Cardiac muscle cell (in vitro differentiated cells and primary cell): ENCODE measurements at places on chromosomes 2 and 18. TPM values are rescaled to one million over a fixed set of nuclear protein-coding genes. Genes with fewer than 3 reads are reported as not detected.

ARHGAP15 gene
- total RNA-seq, result not detected in 2 replicates

SOS1 gene
- 18.7 and 31.6 TPM in 2 replicates for total RNA-seq

TANC1 gene
- total RNA-seq, result 21.8 and 34.8 TPM in 2 replicates

FMNL2 gene
- 8.6 and 11.7 TPM in 2 replicates for total RNA-seq

TWIST2 gene
- not detected in 2 replicates for total RNA-seq

DNA sequence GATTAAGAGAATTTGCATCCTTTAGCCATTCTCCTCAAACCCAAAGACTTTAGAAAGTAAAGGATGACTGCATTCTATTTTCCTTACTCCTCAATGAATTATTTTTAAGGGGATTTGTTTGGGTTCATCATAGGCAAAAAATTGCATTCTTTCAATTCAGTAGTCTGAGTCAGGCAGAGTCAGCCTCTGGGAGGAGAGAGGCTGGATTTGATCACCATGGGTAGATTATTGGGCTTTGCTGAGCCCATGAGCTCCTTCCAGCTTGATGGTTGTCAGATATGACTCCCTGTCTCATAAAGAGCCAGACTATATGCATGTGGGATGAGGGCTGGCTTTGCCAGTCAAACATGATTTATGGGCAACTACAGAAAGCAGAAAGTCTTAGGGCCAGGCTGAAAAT, 101.2 kb downstream of the KCNS3 start:
- H3K27me3 ChIP-seq, result no peaks in the 10 kb centered on the region
- no peaks in the 10 kb centered on the region for H3K36me3 ChIP-seq
- DNase-seq, result no peak
- H3K4me1 ChIP-seq, result peaks cover 5% of the 10 kb centered on the region

GRCh38 chr2:69166812-69167468, 154.0 kb downstream of the ANTXR1 start:
- DNase-seq, result no peak
- H3K27me3 ChIP-seq, result no peaks in the 10 kb centered on the region
- H3K36me3 ChIP-seq, result no peaks in the 10 kb centered on the region

- no peaks in the 10 kb centered on the region for H3K4me1 ChIP-seq
- H3K27ac ChIP-seq, result no peak overlapping the region
Observed at GRCh38 chr2:24456599-24457556, 34.2 kb upstream of the NCOA1 start.

GRCh38 chr2:215529271-215529670, 93.4 kb upstream of the FN1 start:
- H3K4me3 ChIP-seq, result no peak overlapping the region
- H3K27ac ChIP-seq, result no peak overlapping the region
- no peaks in the 10 kb centered on the region for H3K27me3 ChIP-seq
- H3K36me3 ChIP-seq, result no peaks in the 10 kb centered on the region

DNA sequence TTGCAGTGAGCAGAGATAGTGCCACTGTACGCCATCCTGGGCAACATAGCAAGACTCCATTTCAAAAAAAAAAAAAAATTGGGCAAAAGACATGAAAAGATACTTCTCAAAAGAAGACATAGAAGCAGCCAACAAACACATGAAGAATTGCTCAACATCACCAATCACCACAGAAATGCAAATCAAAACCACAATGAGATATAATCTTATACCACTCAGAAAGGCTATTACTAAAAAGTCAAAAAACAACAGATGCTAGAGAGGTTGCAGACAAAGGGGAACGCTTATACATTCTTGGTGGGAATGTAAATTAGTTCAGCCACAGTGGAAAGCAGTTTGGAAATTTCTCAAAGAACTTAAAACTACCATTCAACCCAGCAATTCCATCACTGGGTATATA, 43.1 kb upstream of the CHAC2 start:
- no peaks in the 10 kb centered on the region for H3K4me1 ChIP-seq
- H3K36me3 ChIP-seq, result peaks cover 6% of the 10 kb centered on the region
- H3K27ac ChIP-seq, result no peak overlapping the region
- DNase-seq, result peak; percentile 81
- H3K4me3 ChIP-seq, result no peak overlapping the region

DNA sequence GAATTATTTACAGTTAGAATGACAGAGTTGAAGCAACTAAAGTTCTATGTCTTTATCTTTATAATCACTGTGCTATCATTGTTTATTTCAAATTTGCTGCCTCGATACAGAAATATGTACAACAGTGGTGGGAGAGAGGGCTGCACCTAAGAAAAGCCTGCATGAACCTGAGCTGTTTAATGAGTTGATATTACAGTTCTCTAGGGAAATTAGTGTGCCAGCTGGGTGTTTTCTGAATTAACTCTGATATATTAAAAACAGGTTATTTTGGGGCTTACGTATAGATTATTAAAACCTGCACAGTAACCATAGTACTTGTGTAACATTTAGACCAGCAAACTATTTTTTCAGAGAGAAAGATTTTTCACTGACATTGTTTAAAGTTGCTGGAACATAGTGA, 750.5 kb upstream of the DDX18 start:
- H3K36me3 ChIP-seq, result no peaks in the 10 kb centered on the region
- H3K27ac ChIP-seq, result no peak overlapping the region
- no peaks in the 10 kb centered on the region for H3K4me1 ChIP-seq
- H3K27me3 ChIP-seq, result no peaks in the 10 kb centered on the region
- DNase-seq, result no peak

- no peaks in the 10 kb centered on the region for H3K36me3 ChIP-seq
- H3K4me1 ChIP-seq, result no peaks in the 10 kb centered on the region
- H3K27me3 ChIP-seq, result no peaks in the 10 kb centered on the region
- no peak for DNase-seq
- H3K27ac ChIP-seq, result no peak overlapping the region
- no peak overlapping the region for H3K4me3 ChIP-seq
Observed at GRCh38 chr2:147679955-147680531, 164.8 kb upstream of the ACVR2A start.

- H3K27me3 ChIP-seq, result no peaks in the 10 kb centered on the region
- no peak overlapping the region for H3K4me3 ChIP-seq
- no peak for DNase-seq
- no peaks in the 10 kb centered on the region for H3K4me1 ChIP-seq
- no peaks in the 10 kb centered on the region for H3K36me3 ChIP-seq
Observed at GRCh38 chr18:23274638-23275482, 139.6 kb downstream of the CABLES1 start.

- H3K27me3 ChIP-seq, result no peaks in the 10 kb centered on the region
- no peaks in the 10 kb centered on the region for H3K36me3 ChIP-seq
- H3K27ac ChIP-seq, result no peak overlapping the region
- DNase-seq, result no peak
- no peak overlapping the region for H3K4me3 ChIP-seq
Observed at GRCh38 chr18:14768241-14768640, 20.3 kb downstream of the ANKRD30B start.

DNA sequence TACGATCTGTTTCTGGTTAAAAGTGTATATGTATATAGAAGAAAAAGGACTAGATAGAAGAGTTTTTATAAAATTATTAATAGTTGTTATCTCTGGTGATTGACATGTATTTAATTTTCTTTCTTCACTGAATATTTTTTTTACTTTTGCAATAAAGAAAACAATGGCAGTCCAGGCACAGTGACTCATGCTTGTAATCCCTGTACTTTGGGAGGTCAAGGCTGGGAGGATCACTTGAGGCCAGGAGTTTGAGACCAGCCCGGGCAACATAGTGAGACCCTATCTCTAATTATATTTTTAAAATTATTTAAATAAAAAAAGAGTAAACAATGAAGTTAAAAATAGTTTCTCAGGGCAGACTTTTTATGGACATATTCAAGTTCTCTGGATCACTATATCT, 114.7 kb downstream of the FAM117B start:
- H3K27me3 ChIP-seq, result no peaks in the 10 kb centered on the region
- H3K4me1 ChIP-seq, result no peaks in the 10 kb centered on the region
- H3K36me3 ChIP-seq, result no peaks in the 10 kb centered on the region
- H3K4me3 ChIP-seq, result no peak overlapping the region
- no peak overlapping the region for H3K27ac ChIP-seq

- no peaks in the 10 kb centered on the region for H3K36me3 ChIP-seq
- no peak for DNase-seq
- no peak overlapping the region for H3K4me3 ChIP-seq
- H3K27ac ChIP-seq, result no peak overlapping the region
- no peaks in the 10 kb centered on the region for H3K4me1 ChIP-seq
Observed at GRCh38 chr2:234596696-234597575, 100.1 kb upstream of the ARL4C start.

DNA sequence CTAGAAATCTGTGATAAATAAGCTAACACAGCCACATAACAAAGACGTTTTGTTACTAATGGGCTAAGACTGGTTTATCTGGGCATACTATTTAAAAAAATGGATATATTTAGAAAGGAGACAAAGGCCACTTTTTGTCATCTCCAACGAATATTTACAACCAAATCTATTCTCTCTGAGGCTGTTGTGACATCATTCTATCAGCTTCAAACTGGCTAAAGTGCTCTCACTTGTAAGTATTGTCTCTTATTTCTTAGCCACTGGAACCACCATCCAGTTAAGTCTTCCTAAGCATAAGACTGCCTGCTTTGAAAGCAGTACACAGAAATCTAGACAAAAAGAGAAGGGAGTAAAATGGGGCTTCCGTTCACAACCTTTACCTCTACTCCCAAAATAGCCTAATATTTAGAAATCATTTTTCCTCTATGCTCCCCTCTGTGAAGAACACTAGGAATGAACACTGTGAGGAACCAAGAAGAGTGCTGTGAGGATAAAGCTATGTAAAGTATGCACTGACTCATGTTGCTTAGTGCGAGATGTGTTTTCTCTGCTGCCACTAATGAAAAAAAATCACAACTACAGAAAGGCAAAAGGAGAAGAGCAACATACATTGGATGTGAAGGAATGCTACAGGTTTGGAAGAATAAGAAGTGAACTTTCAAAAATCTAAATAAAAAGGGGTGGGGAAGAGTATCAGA, 264.1 kb downstream of the EXOC6B start:
- H3K4me3 ChIP-seq, result no peak overlapping the region
- peak; percentile 83 for DNase-seq
- peak overlapping the region; percentile 30 for H3K27ac ChIP-seq
- H3K36me3 ChIP-seq, result no peaks in the 10 kb centered on the region
- peaks cover 8% of the 10 kb centered on the region for H3K4me1 ChIP-seq
- H3K27me3 ChIP-seq, result no peaks in the 10 kb centered on the region

- peaks cover 9% of the 10 kb centered on the region for H3K36me3 ChIP-seq
- no peak overlapping the region for H3K4me3 ChIP-seq
- H3K4me1 ChIP-seq, result no peaks in the 10 kb centered on the region
- H3K27me3 ChIP-seq, result no peaks in the 10 kb centered on the region
- no peak overlapping the region for H3K27ac ChIP-seq
Observed at GRCh38 chr18:70028734-70029133, 81.1 kb upstream of the CD226 start.

DNA sequence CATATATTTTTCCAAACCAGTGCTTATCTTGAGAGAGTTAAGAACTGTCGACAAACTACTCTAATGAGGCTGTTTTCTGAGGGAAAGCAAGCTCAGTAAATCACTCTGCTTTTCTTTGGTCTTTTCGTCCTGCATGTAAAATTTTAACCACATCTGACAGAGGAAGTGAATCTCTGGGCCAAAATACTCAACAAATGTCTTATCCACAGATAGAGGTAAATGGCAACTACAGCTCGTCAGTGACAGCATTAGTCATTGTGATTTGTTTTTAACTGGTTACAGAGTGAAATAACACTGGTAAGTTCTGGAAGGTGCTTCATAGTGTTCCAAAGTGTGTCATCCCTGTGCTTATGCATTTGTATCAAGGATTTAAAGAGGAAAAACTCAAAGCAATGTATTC, 82.6 kb upstream of the SLC8A1 start:
- no peak overlapping the region for H3K4me3 ChIP-seq
- peak overlapping the region; percentile 21 for H3K27ac ChIP-seq
- no peaks in the 10 kb centered on the region for H3K36me3 ChIP-seq
- no peak for DNase-seq

DNA sequence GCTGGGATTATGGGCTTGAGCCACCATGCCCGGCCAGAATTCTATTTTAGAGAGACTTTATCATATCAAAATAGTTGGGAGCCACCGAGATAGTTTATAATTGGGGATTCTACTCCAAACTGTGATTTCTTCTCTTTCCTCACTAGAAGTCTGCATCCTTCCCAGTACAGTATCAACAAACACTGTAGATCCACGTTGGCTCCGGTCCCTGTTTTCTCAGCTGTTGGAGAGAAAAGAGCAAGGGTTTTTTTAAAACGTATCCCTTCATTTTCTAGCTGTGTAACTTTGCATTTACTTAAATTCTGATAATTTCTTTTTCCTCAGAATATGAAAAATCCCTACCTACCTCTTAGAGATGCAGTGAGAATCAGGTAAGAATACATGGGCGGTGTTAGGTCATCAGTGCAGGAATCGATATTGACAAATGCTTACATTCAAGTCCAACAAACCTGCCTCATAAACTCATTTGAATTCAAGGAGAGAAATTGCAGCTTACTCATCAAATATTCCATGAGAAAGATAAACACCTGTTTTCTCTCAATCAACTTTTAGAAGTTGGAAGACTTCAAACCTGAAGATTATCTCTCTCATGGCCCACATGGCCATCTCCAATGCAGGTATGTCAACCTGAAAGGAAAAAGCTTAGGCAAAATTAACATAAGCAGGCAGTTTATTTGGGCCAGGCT, 17.7 kb upstream of the PDCL3 start:
- no peaks in the 10 kb centered on the region for H3K27me3 ChIP-seq
- no peak overlapping the region for H3K27ac ChIP-seq
- DNase-seq, result no peak
- H3K4me1 ChIP-seq, result no peaks in the 10 kb centered on the region
- H3K36me3 ChIP-seq, result no peaks in the 10 kb centered on the region

DNA sequence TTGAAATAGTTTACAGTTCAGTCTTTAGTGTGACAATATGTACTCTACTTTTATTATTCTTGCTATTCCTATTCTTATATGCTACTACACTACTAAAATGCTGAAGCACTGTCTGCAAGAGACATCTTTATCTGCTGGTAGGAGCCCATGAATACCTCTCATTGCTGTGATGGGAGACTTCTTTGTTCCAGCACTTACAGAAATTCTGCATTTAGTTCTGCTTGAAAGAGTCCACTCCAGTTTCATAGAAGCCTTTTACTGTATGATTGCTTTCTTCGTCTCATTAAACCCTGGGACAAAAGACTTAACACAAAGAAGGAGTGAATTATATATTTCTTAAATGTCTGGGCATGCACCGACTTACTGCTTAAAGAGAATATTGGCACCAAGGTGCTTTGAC, 272.7 kb downstream of the CD226 start:
- peaks cover 6% of the 10 kb centered on the region for H3K4me1 ChIP-seq
- no peak for DNase-seq
- H3K36me3 ChIP-seq, result no peaks in the 10 kb centered on the region
- no peak overlapping the region for H3K4me3 ChIP-seq

GRCh38 chr2:33673937-33674336, 74.8 kb upstream of the FAM98A start:
- DNase-seq, result peak; percentile 6
- H3K4me1 ChIP-seq, result no peaks in the 10 kb centered on the region
- no peaks in the 10 kb centered on the region for H3K27me3 ChIP-seq
- no peak overlapping the region for H3K27ac ChIP-seq

- peak overlapping the region; percentile 1 for H3K27ac ChIP-seq
- H3K4me1 ChIP-seq, result peaks cover 53% of the 10 kb centered on the region
- no peak overlapping the region for H3K4me3 ChIP-seq
Observed at GRCh38 chr2:168244318-168244717, 3.1 kb downstream of the STK39 start.

DNA sequence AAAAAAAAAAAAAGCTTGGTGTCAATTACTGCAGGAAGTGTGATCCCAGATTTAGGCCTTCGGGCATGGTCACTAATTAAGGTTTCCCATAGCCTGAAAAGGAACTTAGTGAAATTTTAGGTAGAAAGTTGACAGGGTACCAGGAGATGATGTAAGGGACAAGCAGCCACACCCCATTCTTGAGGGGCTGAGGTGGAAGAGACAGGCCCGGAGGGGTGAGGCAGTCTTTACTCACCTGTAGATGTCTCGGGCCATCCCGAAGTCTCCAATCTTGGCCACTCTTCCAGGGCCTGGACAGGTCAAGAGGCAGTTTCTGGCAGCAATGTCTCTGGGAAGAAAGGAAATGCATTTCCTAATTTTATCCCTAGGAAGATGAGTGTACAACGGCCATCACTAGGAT, 94.3 kb downstream of the CLIP4 start:
- H3K4me3 ChIP-seq, result no peak overlapping the region
- H3K36me3 ChIP-seq, result no peaks in the 10 kb centered on the region
- H3K27me3 ChIP-seq, result no peaks in the 10 kb centered on the region
